ENCODE measurements at places on chromosomes 4 and X.

- peak; percentile 81 for DNase-seq
Measured at GRCh38 chr4:127622921-127623796, 9.6 kb upstream of the INTU start.

- DNase-seq, result no peak
Measured at GRCh38 chrX:100435726-100436125, 25.7 kb upstream of the PCDH19 start.

DNA sequence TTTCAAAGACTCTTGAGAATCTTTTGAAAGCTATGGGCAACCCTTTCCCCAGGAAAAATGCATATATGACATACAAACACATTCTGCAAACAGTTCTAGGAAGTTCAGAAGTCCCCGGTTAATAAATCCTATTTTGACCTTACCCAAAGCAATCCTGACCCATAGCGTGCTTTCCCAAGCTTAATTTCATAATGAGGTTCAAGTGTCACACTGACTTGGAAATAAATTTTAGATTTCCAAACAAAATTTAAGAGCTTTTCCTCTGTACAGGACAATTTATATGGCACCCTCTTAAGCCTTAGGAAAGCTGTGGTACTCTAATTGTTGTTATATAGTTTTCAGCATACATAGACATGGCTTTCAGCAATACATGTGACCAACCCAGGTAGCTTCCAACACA, 11.3 kb downstream of the MID2 start:
- no peak for DNase-seq

GRCh38 chr4:2662598-2662997, 93.5 kb downstream of the TNIP2 start:
- DNase-seq, result no peak

GRCh38 chrX:143694885-143695284, 25.7 kb downstream of the SPANXN2 start:
- DNase-seq, result no peak

DNA sequence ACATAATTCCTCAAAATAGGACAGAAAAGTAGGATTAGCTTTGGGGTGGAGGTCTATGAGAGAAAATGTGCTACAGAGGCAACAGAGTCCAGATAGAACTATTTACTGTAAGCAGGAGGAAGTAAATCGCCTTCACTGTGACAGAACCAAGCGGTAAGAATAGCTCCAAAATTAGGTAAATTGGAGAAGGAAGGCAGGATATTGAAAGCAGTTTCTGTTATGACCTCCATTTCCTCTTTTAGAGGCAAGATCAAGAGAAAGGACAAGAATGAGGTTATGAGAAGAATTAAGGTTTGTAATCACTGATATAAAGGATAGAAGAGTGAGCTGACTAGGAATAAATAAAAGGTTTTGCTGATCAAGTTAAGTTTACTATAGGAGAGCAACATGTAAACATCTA, 44.1 kb upstream of the NEUROG2 start:
- no peak for DNase-seq

DNA sequence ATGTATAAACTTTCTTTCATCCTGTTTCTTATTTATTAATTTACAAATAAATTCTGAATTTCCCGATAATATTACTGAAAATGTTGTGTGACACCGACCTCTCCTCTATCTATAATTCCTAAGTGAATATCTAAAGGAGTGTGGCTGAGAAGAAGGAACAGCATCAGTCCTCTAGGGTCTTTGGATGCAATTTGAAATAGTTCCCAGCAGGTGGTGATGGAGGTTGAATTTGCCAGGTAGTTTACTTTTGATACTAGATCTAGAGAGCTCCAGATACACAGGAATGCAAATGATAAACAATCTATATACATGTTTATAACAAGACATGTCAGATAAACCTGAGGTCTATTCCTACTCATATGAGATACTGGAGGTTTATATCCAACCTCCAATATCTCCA, 305.4 kb downstream of the PCDH18 start:
- DNase-seq, result peak; percentile 28

- no peak for DNase-seq
Measured at GRCh38 chr4:117678861-117679260, 355.4 kb upstream of the NDST3 start.

DNA sequence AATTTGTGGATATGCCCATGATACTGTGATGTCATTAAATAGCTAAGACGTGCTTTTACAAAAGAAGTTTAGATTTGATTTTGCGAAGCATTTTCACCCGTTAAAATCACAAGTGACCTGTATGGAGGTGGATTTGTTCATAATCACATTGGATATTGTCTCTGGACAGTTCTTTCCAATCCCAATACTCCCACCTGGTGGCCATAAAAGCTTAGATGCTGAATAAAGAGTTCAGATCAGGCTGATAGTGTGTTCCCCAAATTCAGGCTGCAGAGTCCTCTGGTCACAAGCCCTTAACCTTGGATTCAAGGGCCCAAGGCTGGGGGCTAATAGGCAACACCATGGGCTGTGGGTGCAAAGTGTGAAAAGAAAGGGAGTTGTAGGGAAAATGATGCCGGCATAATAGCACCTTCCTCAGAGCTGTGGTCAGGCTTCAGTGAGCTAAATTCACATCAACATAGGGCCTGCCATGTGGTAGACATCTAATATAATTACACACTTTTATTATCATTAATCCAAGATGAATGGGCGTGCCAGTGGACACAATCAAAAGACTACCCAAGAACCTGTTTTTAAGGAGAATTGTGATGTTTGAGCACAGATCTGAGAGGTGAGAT, 28.1 kb downstream of the SMIM43 start:
- DNase-seq, result peak; percentile 56

DNA sequence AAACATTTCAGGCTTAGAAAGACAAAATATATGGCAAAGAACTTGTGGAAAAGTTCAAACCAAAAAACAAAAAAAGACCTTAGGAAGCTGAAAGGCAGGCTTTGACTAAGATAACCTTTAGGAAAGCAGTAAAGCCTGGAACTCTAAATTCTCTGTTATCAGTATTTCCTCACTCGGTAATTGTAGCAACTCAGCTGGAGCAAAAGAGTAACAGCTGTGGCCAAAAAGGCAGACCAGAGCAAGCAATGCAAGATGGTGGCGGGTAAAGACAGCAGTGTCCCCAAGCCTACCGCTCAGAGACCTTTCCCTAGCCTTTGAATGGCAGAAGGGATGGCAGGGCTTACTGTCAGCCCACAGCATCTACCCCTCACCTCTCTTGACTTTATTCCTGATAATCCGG, 63.1 kb upstream of the KLHL13 start:
- DNase-seq, result no peak

GRCh38 chrX:47068720-47069119, 9.5 kb upstream of the RGN start:
- no peak for DNase-seq

DNA sequence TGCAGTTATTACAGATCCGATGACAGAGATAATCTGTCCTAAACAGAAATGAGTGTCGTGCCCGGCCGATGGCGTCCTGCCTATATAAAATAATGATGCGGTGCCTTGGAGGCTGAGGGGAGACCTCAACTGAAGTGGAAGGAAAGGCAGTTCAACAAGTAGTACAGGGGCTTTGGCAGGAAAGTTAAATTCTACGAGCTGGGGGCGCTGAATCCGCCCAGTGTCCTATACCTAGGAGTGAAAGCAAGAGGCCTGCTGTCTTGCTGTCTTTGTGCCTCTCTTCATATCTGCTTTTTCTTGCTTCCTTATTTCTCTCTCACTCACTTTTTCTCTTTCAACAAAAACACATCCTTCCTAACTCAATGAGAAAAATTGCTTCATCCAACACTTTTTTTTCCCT, 82.2 kb upstream of the PRPS2 start:
- DNase-seq, result no peak

DNA sequence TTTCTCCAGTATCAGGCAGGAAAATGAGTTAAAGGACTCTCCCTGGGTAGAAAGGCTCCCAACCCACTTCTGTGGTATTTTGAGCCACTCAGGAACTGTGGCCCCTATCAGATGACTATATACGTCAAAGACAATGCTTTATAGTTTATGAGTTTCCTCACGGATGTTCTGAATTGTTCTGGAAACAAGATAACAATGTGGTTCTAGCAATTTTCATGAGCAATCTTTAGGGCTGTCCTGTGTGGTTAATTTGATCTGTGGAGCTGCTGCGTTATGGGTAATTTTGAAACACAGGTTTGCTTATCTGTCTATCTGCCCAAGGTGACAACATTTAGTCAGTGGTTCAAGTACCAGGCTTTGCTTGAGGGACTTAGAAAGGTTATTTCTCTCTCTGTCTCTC, 46.7 kb upstream of the IL2 start:
- DNase-seq, result no peak
